ENCODE measurements at places on chromosomes 4 and X. TPM values are rescaled to one million over a fixed set of nuclear protein-coding genes. Genes with fewer than 3 reads are reported as not detected.

PPP4R3C gene
- total RNA-seq = not detected

RS1 gene
- not detected for total RNA-seq

CFAP97 gene
- total RNA-seq = 23.1 TPM

CACNA1F gene
- not detected for total RNA-seq

FAM120C gene
- 4.1 TPM for total RNA-seq

HSFX2 gene
- not detected for total RNA-seq

AKAP14 gene
- total RNA-seq = not detected

AMER1 gene
- 2.2 TPM for total RNA-seq

AMBN gene
- total RNA-seq = not detected

Measured in hair follicular keratinocyte (primary cell).